GM12878 (cell line): ENCODE measurements at places on chromosomes 16 and 17. TPM values are rescaled to one million over a fixed set of nuclear protein-coding genes. Genes with fewer than 3 reads are reported as not detected.
A peak's percentile ranks its signal among the peaks of the same experiment; 100 is the strongest.

Gene TBC1D3
- not detected in 2 replicates for total RNA-seq

Gene SLC13A2
- total RNA-seq, result 0.13 TPM in 2 replicates

Gene NTN1
- total RNA-seq, result 0.49 and 0.80 TPM in 2 replicates

Gene CALB2
- not detected in 2 replicates for total RNA-seq

Gene MYH13
- total RNA-seq, result 0.03 TPM in 1 of 2 replicates, not detected in the other

Gene EVI2A
- 21.4 and 22.9 TPM in 2 replicates for total RNA-seq

Gene DYNLL2
- total RNA-seq, result 18.9 TPM in 2 replicates

Gene KREMEN2
- 1.5 TPM in 2 replicates for total RNA-seq

Gene IFI35
- total RNA-seq, result 61.3 and 63.8 TPM in 2 replicates

Gene KRT28
- not detected in 2 replicates for total RNA-seq

Gene KRTAP4-8
- not detected in 2 replicates for total RNA-seq

Gene VAT1L
- 0.11 and 0.18 TPM in 2 replicates for total RNA-seq

Gene SCIMP
- total RNA-seq, result 92.2 and 98.9 TPM in 2 replicates

Gene BTBD17
- total RNA-seq, result not detected in 2 replicates

Gene COG8
- total RNA-seq, result 29.9 and 38.6 TPM in 2 replicates

Gene CMTM2
- not detected in 2 replicates for total RNA-seq

Gene CDRT15
- total RNA-seq, result not detected in 2 replicates

DNA sequence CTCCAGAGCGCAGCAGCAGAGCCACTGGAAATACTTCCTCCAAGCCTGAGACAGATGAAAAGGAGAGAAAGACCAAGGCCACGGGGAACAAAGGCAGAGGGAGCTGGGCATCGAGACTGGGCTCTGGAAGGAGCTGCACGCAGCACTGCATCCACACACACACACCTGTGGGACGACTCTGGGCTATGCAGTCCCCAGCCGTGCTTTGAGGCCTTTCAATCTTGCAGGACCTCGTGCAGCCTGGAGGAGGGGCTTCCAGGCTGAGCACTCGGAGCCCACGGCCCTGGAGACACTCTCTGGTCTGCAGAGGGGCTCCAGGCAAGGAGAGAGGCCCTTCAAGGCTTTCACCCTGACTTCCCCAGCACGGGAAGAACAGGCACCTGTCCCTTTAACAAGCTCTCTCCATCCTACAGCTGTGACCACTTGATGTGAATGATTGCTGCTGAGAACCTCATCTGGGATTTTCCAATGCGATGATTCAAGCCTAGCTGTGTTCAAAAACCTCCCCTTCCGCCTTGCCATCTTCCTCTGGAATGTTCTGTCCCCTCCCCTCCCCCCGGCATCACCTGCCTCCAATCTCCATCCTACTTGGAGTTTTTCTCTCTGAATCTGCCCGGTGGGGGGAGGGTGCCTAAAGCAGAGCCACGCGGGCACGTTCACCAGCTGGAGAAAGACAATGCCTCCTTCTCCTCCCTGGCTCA, 37.5 kb downstream of the RBFOX3 start:
- no peaks in the 10 kb centered on the region for H3K4me1 ChIP-seq
- H3K36me3 ChIP-seq, result no peaks in the 10 kb centered on the region
- H3K27me3 ChIP-seq, result no peaks in the 10 kb centered on the region; the same call in 1 of the 2 replicates
- no peak overlapping the region for H3K27ac ChIP-seq

DNA sequence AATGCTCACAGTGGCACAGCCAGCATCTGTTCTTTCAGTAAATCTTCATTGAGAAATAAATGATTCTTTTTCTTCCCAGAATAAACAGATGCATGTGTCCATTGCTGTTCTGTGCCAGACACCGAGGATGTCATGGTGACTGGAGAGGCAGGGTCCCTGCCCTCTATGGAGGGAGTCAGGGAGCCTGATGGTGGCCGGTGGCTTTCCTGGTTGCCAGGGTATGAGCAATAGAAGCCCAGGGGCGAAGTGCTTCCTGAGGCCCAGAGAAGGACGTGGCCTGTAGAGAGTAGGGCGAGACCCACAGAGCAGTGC, 29.9 kb upstream of the NUDT16L1 start:
- DNase-seq, result no peak
- H3K4me1 ChIP-seq, result peaks cover 16% of the 10 kb centered on the region
- H3K27me3 ChIP-seq, result no peaks in the 10 kb centered on the region
- H3K27ac ChIP-seq, result no peak overlapping the region
- H3K4me3 ChIP-seq, result no peak overlapping the region

DNA sequence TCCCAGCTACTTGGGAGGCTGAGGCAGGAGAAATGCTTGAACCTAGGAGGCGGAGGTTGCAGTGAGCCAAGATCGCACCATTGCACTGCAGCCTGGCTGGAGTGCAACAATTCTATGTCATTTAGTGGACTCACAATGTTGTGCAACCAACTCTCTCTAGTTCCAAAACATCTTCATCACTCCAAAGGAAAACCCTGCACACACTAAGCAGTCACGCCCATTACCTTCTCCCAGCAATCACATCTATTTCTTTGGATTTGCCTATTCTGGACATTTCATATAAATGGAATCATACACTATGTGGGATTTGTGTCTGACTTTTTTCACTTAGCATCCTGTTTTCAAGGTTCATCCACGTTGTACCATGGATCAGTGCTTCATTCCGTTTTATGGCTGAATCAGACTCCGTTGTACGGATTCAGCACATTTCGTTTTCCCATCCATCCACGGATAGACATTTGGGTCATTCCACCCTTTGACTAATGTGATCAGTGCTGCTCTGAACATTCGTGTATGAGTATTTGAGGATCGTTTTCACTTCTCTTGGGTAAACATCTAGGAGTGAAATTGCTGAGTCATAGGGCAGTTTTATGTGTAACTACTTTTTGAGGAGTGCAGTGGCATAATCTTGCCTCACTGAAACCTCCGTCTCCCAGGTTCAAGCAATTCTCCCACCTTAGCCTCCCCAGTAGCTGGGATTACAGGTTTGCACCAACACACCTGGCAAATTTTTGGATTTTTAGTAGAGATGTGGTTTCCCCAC, 45.4 kb upstream of the EMP2 start:
- H3K4me1 ChIP-seq, result peaks cover 6% of the 10 kb centered on the region
- no peaks in the 10 kb centered on the region for H3K36me3 ChIP-seq
- no peaks in the 10 kb centered on the region for H3K27me3 ChIP-seq
- no peak for DNase-seq

- H3K36me3 ChIP-seq, result no peaks in the 10 kb centered on the region
- no peaks in the 10 kb centered on the region; the same call in 1 of the 2 replicates for H3K27me3 ChIP-seq
- H3K4me1 ChIP-seq, result peaks cover 27% of the 10 kb centered on the region
- peak overlapping the region; percentile 44 for H3K27ac ChIP-seq
- H3K4me3 ChIP-seq, result peak overlapping the region; percentile 73
Observed at GRCh38 chr17:77246110-77247047, 105.6 kb downstream of the SEC14L1 start.

DNA sequence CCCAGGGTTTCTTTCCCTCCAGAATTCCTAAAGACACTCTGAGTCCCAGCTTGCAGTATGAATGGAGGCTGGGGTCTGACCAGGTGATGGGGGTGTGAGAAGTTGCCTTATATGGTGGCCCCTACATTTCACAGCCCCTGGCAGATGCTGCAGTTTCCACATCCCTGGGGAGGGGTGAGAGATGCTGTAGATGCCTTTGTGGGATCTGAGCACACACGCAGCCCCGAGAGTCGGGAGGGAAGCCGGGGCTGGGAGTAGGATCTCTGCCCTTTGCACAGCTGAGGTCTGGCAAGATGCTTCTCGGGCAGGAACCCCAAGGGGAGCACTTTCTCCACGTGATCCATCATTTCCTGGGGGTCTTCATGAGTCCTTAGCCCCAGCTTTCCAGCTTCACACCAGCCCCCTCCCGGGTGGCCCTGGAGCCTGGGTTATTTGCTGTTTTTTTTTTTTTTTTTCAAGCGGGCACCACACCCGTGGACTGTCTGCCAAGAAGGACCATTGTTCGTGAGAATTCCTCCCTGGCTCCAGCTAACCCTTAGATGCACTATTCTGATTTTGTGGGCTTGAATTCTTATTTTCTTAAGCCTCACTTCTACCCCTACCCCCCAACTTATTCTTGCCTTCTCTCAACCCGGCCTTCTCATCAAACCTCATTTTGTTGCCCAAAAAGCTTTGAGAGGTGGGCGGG, 50.6 kb downstream of the NTN1 start:
- no peak overlapping the region for H3K27ac ChIP-seq
- H3K36me3 ChIP-seq, result no peaks in the 10 kb centered on the region
- H3K4me3 ChIP-seq, result no peak overlapping the region
- H3K27me3 ChIP-seq, result peaks cover 5% of the 10 kb centered on the region
- no peaks in the 10 kb centered on the region for H3K4me1 ChIP-seq

GRCh38 chr17:14112407-14112806, 43.1 kb downstream of the COX10 start:
- H3K36me3 ChIP-seq, result no peaks in the 10 kb centered on the region; the same call in 1 of the 2 replicates
- no peak overlapping the region for H3K4me3 ChIP-seq
- no peaks in the 10 kb centered on the region for H3K27me3 ChIP-seq
- H3K27ac ChIP-seq, result no peak overlapping the region
- DNase-seq, result no peak

DNA sequence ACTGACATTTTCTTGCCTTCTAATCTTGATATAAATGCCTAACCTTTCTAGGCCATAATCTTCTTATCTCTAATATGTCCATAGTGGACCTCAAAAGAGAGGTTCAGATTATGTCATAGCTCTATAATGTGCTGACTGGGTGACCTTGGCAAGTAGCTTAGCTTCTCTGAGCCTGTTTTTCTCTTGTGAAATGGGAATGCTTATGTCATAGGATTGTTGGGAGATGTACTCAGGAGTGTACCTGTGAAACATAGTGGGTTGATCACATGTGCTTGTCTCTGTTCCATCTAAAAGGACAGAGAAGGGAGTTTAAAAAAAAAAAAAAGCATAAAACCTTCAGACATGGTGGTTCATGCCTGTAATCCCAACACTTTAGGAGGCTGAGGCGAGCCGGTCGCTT, 2.4 kb downstream of the MED9 start:
- H3K4me1 ChIP-seq, result no peaks in the 10 kb centered on the region; the same call in 1 of the 2 replicates
- no peak for DNase-seq
- no peak overlapping the region for H3K27ac ChIP-seq
- H3K36me3 ChIP-seq, result peaks cover 3% of the 10 kb centered on the region

DNA sequence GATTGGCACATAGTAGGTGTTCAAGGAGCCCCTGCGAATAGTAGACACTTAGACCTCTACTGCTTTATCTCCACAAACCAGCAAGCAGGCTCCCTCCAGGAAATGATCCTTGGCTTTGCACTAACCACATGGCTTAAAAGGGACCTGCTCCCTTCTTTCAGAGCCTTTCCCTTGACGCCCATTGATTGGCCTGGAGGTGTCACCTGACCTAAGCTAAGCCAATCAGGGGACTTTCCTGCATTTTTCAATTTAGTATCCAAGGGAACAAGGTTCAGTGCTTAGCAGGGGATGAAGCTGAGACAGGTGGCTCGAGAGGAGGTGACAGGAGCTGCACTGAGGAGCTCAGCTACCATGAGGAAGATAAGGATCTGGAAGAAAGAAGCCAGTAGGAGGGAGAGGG, 52.8 kb downstream of the CLEC19A start:
- H3K27me3 ChIP-seq, result no peaks in the 10 kb centered on the region; the same call in 1 of the 2 replicates
- H3K4me1 ChIP-seq, result no peaks in the 10 kb centered on the region
- H3K36me3 ChIP-seq, result no peaks in the 10 kb centered on the region
- no peak for DNase-seq
- no peak overlapping the region for H3K4me3 ChIP-seq

- H3K27me3 ChIP-seq, result no peaks in the 10 kb centered on the region
- DNase-seq, result no peak
- no peaks in the 10 kb centered on the region for H3K4me1 ChIP-seq
- H3K27ac ChIP-seq, result no peak overlapping the region
Observed at GRCh38 chr17:6162216-6162615, 92.0 kb downstream of the WSCD1 start.

- H3K36me3 ChIP-seq, result no peaks in the 10 kb centered on the region
- no peak overlapping the region for H3K4me3 ChIP-seq
- DNase-seq, result no peak
- H3K27ac ChIP-seq, result no peak overlapping the region
- no peaks in the 10 kb centered on the region for H3K4me1 ChIP-seq
- H3K27me3 ChIP-seq, result no peaks in the 10 kb centered on the region
Observed at GRCh38 chr17:20315821-20316220, 151.5 kb downstream of the LGALS9B start.

GRCh38 chr17:43171586-43172487, 823 bp downstream of the NBR1 start:
- H3K4me1 ChIP-seq, result no peaks in the 10 kb centered on the region
- H3K27ac ChIP-seq, result peak overlapping the region; percentile 96
- H3K27me3 ChIP-seq, result no peaks in the 10 kb centered on the region
- peak overlapping the region; percentile 78 for H3K4me3 ChIP-seq
- no peak for DNase-seq
- no peaks in the 10 kb centered on the region for H3K36me3 ChIP-seq

GRCh38 chr16:78749745-78750268, 650.4 kb downstream of the WWOX start:
- H3K27ac ChIP-seq, result peak overlapping the region; percentile 49
- peaks cover 6% of the 10 kb centered on the region for H3K4me1 ChIP-seq
- no peaks in the 10 kb centered on the region for H3K36me3 ChIP-seq
- H3K27me3 ChIP-seq, result no peaks in the 10 kb centered on the region
- 0 out of 2 replicates have a peak overlapping the region, but pooled peaks have one; percentile 15 for H3K4me3 ChIP-seq

DNA sequence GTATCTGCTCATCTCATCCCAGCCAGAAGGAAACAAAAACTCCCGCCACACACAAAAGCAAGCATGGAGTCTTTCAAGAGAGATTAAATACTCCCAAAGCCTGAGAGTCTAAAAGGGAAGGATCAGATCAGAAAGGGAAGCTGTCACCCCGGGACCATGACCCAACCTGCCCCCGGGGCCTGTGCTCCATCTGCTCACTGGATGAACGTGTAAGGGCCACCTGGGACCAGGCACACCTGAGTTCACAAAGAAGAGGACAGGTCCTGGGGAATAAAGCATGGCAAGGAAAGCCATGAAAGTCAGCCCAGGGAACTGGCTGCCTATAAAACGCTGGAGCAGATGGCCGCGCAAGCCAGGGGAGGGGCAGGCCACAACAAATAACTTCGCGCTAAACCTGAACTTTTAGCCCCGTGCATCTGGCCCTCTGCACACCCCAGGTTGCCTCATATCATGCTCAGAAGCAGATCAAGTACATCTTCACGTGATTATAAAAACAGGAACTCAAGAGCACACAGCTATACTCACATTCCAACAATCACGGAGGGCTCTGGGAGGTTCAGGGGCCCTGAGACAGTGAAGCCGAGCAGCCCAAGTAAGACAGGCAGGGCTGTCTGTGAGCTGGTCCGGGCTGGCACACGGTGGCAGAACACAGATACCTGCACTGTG, 3.4 kb downstream of the TMEM11 start:
- peaks cover 9% of the 10 kb centered on the region for H3K36me3 ChIP-seq
- H3K27me3 ChIP-seq, result no peaks in the 10 kb centered on the region
- peaks cover 9% of the 10 kb centered on the region; the same call in 1 of the 2 replicates for H3K4me1 ChIP-seq
- no peak overlapping the region for H3K4me3 ChIP-seq
- no peak for DNase-seq
